WTC11 (cell line): ENCODE measurements at places on chromosomes 5 and 9.
A peak's percentile ranks its signal among the peaks of the same experiment; 100 is the strongest.

DNA sequence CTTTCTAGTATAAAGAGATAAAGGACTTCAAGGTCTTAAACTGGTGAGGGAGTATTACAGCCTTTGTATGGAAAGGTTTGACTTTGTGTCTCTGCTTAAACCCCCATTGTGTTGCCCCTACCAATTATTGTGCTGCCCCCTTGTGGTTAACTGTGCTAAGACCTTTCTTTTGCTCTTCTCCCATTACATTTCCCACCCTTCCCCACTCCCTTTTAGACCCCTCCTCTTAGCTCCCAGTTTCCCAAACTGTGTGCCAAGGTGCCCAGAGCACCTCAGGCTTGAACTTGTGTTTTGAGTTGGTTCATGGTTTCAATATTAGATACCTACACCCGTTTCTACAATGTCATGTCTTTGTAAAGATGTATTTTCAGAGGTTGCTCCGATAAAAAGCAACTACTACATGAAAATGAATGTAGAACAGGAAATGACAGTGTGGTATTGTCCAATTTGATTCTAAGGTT, 2.9 kb downstream of the JAK2 start:
- DNase-seq, result peak; percentile 55

DNA sequence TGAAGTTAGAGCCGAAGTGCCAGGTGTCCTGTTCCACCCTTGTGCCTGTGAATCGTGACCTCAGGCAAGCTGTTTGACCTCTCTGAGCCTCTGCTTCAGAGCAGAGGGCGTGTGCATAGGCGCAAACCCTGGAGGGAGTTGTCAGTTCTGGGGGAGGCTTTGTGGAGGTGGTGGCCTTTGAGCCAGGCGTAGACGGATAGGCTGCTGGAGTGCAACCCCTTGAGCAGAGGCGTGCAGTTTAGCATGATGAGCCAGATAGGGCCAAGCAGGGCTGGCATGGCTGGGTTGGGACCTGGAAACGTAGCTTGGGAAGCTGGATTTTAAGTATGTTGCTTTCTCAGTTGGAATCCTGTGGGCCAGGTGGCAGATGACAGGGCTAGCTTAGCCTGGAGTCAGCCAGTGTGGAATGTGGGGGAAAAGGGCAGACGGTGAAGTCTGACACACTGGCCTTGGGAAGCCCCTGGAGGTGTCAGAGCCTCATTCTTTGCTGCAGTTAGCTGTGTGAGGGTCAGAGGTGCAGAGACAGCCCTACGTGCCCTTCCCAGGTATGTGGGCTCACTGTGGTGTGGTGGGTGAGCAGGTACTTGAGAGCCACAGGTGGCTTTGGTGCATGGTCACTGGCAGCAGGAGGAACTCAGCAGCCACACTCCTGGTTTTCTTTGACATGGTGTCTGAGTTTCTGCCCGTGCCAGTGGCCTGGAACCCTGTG, 93.4 kb downstream of the DAB2IP start:
- DNase-seq, result no peak

DNA sequence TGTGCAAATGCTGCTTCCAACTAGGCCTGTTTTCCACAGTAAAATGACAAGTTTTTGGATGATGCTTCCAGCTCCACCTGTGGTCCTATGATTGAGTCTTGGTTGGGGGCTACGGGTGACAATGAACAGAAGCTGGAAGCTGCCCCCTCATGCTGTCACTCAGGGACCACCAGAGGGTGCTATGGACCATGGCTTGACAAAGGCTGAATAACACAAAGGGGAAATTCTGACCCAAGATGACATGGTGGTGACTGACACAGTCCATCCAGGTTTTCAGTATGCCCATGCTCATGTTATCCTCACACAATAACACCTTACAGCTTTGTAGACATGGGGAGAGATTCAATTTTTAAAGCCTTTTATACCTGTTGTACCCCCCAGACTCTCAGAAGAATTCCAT, 23.9 kb upstream of the SAP30L start:
- peak; percentile 65 for DNase-seq

DNA sequence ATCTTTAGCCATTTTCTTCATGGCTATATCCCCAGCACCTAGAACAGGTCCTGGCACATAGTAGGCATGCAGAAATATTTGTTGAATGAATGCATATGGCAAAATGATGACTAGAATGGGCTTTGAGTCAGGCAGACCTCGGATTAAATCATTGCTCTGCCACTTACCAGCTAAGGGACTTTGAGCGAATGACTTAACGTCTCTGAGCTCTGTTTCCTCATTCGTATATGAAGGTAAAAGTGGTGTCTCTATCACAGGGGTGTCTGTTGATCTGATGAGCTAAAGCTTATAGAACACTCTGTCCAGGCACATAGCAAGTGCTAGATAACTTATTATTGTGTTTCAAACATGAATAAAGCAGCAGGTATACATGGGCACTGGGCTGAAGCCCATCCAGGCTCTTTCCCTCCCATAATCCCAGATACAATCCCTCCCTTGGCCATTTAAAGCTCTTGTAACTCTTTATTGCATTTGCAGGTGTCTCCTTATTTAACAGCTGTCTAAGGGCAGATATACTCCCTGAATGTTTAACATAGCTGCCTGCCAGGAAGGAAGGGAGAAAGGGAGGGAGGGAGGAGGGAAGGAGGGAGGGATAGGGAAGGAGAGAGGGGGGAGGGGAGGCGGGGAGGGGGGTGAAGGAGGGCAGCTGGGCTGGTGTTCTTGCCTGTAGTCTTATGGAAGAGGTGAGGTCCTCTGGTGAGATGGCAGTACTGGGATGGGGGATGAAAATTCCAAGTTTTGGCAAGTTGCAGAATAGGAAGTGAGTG, 23.2 kb upstream of the STXBP1 start:
- no peak for DNase-seq

GRCh38 chr5:38764937-38765391, 80.8 kb upstream of the OSMR start:
- no peak for DNase-seq

DNA sequence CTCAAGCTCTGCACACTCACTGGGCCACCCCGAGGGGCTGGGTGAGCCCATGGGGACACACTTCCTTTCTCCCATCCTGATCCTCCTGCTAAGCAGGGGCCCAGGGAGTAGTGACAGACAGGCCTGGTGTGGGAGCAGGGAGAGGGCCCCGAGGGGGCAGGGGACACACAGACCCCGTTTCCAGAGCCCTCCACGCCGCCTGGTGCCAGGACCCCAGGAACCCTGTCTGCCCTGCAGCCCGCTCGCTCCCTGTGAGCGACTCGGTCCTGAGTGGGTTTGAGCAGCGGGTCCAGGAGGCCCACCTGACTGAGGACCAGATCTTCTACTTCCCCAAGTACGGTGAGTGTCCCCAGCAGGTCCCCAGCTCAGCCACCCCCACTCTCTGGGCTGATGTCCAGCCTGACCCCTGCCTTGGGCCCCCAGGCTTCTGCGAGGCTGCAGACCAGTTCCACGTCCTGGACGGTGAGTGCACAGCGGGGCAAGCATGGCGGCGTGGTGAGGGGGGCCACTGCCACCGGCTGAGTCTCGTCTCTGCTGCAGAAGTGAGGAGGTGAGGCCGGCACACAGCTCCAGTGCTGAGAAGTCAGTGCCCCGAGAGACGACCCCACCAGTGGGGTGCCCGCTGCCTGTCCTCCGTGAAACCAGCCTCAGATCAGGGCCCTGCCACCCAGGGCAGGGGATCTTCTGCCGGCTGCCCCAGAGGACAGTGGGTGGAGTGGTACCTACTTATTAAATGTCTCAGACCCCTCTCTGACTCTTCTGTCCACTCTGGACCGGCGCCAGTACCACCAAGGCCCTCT, 1.4 kb downstream of the C8G start:
- no peak for DNase-seq

GRCh38 chr5:140240987-140241706, 61.8 kb downstream of the PFDN1 start:
- peak; percentile 79 for DNase-seq

- DNase-seq, result no peak
Measured at GRCh38 chr9:69519470-69520240, 152.5 kb downstream of the APBA1 start.

GRCh38 chr5:129689045-129689444, 58.8 kb upstream of the MINAR2 start:
- no peak for DNase-seq

DNA sequence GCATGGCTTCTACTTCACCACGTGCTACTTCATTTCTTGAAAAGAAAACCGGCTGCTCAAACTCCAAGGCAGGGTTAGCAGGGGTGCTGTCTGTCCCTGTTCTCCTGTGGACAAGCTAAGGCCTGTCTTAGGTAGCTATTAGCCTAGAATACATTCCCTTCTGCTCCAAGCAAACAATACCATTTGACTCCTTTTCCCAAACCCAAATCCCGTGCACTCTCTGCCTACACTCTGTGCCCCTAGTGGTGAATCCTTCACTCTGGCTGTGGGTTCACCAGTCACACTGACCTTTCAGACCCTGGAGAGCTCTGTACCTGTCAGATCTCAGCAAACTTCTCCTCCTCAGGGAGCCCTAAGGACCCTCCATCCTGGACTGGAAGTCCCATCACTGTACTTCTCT, 211.6 kb downstream of the SLIT3 start:
- DNase-seq, result no peak

DNA sequence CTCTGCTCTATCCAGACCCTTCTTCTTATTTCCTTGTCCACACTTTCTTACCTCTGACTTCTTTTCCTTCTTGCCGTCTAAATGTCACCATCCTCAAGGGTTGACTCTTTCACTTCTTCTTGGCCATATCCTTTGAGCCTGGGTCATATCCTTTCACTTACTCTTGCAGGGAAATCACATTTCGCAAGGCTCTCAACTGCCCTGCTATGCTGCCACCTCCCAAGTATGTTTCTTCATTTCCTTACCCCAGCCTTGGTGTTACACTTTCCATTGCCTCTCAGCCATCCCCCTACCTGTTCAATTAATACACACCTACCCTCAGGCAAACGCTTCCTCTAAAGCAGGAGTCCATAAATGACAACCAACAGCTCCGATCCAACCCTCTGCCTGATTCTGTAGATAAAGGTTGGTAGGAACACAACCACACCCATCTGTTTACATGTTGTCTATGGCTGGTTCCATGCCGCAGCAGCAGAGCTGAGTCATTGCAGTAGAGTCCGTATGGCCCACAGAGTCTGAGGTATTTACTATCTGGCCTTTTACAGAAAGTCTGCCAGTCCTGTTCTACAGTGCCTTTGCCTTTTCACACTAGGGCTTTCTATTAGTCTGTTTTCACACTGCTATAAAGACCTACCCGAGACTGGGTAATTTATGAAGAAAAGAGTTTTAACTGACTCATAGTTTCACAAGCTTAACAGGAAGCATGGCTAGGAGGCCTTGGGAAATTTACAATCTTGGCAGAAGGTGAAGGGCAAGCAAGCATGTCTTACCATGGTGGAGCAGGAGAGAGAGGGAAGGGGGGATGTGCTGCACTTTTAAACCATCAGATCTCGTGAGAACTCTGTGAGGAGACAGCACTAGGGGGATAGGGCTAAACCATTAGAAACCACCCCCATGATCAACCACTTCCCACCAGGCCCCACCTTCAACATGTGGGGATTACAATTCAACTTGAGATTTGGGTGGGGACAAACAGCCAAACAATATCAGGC, 97.9 kb downstream of the SV2C start:
- DNase-seq, result no peak

- no peak for DNase-seq
Measured at GRCh38 chr9:68851657-68852056, 146.6 kb downstream of the PIP5K1B start.

- DNase-seq, result no peak
Measured at GRCh38 chr9:134551644-134552348, 89.8 kb upstream of the COL5A1 start.

DNA sequence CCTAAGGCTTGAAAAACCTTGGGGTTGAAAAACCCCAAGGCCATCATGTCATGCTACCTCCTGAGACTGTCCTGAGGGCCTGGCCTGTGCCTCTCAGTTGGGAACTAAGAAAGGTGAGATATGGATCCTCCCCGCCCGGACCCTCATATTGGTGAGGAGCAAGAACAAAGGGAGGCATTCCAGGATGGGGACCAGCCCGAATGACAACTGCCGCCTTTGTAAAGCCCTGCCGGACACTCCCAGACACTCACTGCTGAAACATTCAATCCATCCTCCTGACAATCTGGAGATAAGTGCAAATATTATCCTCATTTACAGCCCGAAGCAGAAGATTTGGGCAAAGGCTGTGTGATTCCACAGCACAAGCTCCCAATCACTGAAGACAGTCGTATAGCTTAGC, 298.3 kb downstream of the NSG2 start:
- DNase-seq, result no peak

DNA sequence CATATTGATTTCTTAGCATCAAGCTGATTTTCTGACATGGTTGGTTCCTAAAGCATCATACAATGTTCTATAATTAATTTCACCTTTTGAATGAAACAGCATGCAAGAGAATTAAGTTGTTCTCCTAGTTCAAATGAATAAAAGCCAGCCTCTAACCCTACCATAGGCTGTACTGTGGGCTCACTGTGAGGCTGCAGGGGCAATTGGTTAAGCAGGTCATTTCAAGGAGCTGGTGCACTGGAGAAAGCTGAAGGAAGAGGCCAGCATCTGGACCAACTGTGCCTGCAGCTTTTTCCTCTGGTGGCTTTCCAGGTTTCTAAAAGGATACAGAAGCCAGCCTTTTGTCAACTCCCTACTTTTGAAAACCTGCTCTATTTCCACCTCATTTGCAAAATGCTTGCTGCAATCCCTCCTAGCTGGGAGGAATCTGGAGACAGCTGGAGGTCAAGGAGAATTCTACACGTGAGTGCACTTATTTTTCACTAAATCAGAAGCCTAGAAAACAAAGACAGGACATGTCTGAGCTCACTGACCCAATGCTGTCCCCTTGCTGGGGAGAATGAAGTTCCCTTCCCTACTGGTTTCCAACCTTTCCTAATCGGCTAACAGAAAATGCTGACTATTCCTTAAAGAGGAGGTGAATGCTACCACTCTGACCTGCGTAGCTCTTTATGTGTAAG, 158.9 kb downstream of the APBA1 start:
- DNase-seq, result no peak

GRCh38 chr5:132500931-132501628, 10.5 kb upstream of the IRF1 start:
- DNase-seq, result peak; percentile 68

DNA sequence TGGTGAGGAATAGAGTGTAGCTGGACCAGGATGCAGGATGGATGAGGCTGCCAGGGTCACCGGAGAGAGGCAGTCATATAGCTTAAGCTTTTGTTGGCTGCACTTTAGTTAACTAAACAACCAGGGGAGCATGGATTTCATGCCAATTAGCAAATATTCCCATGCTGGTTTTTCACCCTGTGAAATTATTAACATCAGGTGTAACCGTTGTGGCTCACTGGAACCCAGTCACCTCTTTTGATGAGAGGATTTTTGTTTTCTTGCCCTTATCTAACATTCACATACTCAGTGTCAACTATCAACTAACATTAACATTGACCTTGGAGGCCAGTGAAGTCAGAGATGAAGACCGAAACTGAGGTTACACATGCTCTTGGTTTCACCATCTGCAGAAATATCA, 97.2 kb upstream of the BASP1 start:
- DNase-seq, result no peak

DNA sequence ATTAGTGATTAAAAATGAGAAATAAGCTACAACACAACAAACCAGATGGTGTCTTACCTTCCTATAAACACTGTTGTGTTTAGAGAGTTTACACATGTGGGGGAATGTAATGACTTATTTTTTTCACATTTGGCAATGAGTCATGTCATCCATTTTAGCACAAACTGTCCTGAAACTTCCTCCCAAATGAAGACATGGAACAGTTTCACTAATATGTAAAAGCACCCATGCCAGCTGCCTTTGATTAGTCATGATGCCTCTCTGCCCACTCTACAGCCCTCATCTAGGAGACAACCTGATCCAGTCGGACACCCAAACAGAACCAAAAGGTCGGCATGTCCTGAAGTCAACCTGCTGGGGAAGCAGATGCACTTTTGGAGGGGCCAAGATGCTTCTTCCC, 98.2 kb downstream of the SEMA5A start:
- no peak for DNase-seq

- DNase-seq, result no peak
Measured at GRCh38 chr5:165858118-165858517, 2352.7 kb downstream of the MAT2B start.
